ENCODE measurements at places on chromosomes 1 and 21. TPM values are rescaled to one million over a fixed set of nuclear protein-coding genes. Genes with fewer than 3 reads are reported as not detected.

DNA sequence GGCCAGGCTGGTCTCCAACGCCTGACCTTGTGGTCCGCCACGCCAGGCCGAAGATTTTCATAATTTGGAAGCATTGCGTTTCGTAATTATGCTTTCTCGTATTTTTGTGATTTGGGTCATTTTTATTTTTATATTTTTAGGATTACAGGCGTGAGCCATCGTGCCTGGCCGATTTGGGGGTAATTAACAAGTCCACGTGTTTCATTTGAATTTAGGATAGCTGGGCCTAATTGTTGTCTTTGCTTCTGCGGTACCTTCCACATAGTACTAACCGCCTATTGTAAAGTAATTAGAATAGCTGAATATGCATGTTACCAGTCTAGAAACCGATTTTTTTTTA is 1.0 kb downstream of the RCC1 start:
- H3K36me3 ChIP-seq: peaks cover 11% of the 10 kb centered on the region
- DNase-seq: no peak
- H3K27me3 ChIP-seq: no peaks in the 10 kb centered on the region
- peak overlapping the region; percentile 72 for H3K4me3 ChIP-seq

- H3K4me1 ChIP-seq: no peaks in the 10 kb centered on the region
- no peaks in the 10 kb centered on the region for H3K36me3 ChIP-seq
- H3K4me3 ChIP-seq: no peak overlapping the region
- no peak for DNase-seq
Observed at GRCh38 chr1:22728751-22729399, 18.2 kb downstream of the EPHB2 start.

- H3K27ac ChIP-seq: no peak overlapping the region
- H3K4me1 ChIP-seq: no peaks in the 10 kb centered on the region
- H3K4me3 ChIP-seq: no peak overlapping the region
- no peaks in the 10 kb centered on the region for H3K27me3 ChIP-seq
- no peaks in the 10 kb centered on the region for H3K36me3 ChIP-seq
Observed at GRCh38 chr1:208349694-208350330, 105.6 kb upstream of the PLXNA2 start.

GRCh38 chr1:78146205-78146771 is 100.5 kb downstream of the GIPC2 start:
- H3K4me3 ChIP-seq: no peak overlapping the region
- H3K27me3 ChIP-seq: no peaks in the 10 kb centered on the region
- no peaks in the 10 kb centered on the region for H3K36me3 ChIP-seq
- no peaks in the 10 kb centered on the region for H3K4me1 ChIP-seq
- H3K27ac ChIP-seq: no peak overlapping the region

GRCh38 chr1:77406661-77407060 is 124.8 kb downstream of the AK5 start:
- H3K27me3 ChIP-seq: no peaks in the 10 kb centered on the region
- no peaks in the 10 kb centered on the region for H3K4me1 ChIP-seq
- H3K27ac ChIP-seq: no peak overlapping the region
- DNase-seq: no peak
- H3K36me3 ChIP-seq: no peaks in the 10 kb centered on the region
- no peak overlapping the region for H3K4me3 ChIP-seq

DNA sequence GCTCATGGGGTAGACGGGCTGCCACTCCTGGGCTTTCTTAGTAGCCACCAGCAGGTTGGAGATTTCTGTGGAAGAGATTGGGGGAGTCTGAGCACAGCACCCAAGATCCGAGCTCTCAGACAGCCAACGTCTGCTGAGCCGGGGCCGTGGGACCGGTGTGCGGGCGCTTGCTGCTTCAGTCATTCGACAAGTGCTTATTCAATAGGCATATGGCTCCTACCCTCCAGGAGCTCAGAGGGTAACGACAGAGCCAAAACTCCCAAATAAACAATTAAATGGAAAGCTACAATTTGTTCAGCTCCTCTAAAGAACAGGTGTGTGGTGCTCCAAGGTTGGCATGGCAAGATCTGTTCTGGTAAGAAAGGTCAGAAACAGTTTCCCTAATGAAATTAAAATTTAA is 106.0 kb downstream of the RAVER2 start:
- H3K4me3 ChIP-seq: no peak overlapping the region
- H3K36me3 ChIP-seq: no peaks in the 10 kb centered on the region
- no peaks in the 10 kb centered on the region for H3K4me1 ChIP-seq
- DNase-seq: no peak

GRCh38 chr1:78048446-78048845 is 2.7 kb downstream of the GIPC2 start:
- H3K4me3 ChIP-seq: no peak overlapping the region
- H3K27ac ChIP-seq: no peak overlapping the region
- DNase-seq: no peak
- H3K27me3 ChIP-seq: no peaks in the 10 kb centered on the region
- H3K36me3 ChIP-seq: no peaks in the 10 kb centered on the region

DNA sequence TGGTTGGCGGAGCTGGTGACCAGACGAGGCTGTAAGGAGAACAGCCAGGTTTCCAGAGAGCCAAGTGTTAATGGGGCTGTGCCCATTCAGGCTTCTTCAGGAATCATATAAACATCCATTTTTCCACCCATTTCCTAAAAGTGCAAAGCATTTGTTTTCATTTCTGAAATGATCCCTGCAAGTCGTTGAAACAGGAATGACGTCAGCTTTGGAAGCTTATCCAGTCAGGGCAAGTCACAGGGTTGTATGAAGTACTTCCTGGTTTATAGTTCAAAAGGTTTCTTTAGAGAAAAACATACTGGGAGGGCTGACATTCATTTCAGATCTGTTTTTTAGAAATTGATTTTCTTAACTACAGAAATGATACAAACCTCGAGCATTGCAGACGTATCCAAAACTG is 29.2 kb downstream of the IGSF5 start:
- peaks cover 2% of the 10 kb centered on the region for H3K27me3 ChIP-seq
- H3K27ac ChIP-seq: no peak overlapping the region
- no peaks in the 10 kb centered on the region for H3K36me3 ChIP-seq
- H3K4me1 ChIP-seq: no peaks in the 10 kb centered on the region

- H3K4me3 ChIP-seq: no peak overlapping the region
- no peaks in the 10 kb centered on the region for H3K36me3 ChIP-seq
- H3K4me1 ChIP-seq: peaks cover 2% of the 10 kb centered on the region
- H3K27ac ChIP-seq: no peak overlapping the region
- DNase-seq: no peak
- no peaks in the 10 kb centered on the region for H3K27me3 ChIP-seq
Observed at GRCh38 chr1:28326515-28326914, 2.3 kb upstream of the MED18 start.

DNA sequence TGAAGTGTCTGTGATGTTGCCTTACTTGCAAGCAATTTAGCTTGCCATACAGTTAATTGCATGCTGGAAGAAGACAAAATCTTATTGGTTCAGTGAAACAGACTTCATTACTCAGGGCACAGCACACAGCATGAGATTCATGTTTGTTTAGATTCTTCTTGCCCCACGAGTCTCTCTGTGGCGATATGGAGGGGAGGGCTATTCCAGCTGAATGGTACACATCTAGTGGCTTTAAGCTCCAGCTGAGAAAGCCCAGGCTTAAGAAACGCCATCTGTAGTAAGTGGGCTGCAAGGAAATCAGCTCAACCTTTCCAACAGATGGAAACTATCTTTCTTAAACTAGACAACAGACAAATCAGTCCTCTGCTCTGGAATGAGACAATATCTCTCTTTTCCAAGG is 1022.0 kb downstream of the NCAM2 start:
- H3K4me3 ChIP-seq: no peak overlapping the region
- no peak for DNase-seq
- no peaks in the 10 kb centered on the region for H3K4me1 ChIP-seq
- no peaks in the 10 kb centered on the region for H3K36me3 ChIP-seq
- H3K27ac ChIP-seq: no peak overlapping the region

DNA sequence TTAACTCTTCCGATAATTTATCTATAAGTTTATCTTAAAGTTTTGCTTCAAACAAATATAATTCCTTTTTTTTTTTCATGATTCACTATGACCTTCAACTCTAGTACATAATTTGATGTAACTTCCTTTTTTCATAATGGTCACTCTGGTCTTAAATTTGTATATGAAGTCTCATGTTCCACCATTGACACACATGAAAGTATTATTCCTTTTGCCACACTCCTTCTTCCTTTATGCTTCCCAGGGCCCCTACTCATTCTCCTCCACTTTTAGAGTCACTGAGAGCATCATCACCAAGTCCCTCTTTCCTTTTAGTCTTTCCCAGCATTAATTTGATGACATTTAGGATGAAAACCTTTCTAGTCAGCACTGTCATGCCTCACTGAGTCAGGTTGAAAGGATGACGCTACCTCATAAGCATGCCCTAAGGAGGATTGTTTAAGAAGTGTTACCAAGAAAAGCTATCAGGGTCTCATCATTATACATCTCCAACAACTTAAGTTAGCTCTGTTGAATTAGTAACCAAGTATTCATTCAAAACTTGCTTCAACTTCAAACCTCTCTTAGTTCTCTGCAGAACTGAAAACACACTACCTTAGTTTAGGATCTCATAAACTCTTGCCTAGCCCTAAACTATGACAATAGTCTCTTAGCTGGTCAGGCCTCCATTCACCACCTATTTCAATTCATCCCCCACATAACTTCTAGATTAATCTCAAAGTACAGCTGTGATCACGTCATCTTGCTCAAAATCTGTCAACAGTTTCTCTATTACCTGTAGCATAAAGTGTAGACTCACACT is 14.5 kb downstream of the AUNIP start:
- no peak overlapping the region for H3K27ac ChIP-seq
- no peaks in the 10 kb centered on the region for H3K27me3 ChIP-seq
- DNase-seq: no peak
- no peaks in the 10 kb centered on the region for H3K36me3 ChIP-seq

DNA sequence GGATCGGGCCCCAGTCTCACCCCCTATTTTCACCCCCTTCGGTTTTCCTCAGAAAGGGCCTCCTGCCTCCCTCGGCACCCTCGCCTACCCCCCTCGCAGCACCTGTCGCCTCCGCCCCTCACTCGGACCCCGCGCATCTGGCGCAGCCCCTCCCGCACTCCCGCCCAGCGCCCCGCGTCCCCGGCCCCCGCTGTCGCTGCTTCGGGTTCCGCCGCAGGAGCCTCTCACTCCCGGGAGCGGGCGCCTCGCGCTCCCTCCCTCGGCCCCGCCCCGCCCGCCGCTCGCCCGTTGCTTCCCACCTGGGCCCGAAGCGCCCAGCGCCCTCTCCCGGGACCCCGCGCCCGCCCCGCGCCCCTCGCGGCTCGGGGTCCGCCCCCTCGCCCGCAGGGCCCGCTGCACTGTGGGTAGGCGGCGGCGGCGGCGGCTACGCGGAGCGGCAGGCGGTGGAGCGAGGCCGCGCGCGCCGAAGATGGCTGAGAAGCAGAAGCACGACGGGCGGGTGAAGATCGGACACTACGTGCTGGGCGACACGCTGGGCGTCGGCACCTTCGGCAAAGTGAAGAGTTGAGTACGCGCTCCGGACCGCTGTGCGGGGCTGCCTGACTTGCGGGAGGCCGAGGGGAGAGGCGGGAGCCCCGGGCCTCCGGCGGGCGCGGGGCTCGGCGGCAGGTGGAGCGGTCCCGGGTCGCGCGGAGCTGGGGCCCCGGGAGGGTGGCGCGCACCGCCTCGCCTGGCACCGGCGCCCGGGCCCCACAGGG is at the start of gene PRKAA2:
Gene PRKAA2 (plus strand): TSS at position 396 of the 758 bp plus-strand sequence. CDS start 74 bp downstream, at position 470.
- H3K36me3 ChIP-seq: no peaks in the 10 kb centered on the region
- DNase-seq: peak; percentile 44
- H3K4me3 ChIP-seq: peak within 1 kb of the TSS; percentile 60
- H3K4me1 ChIP-seq: peaks cover 3% of the 10 kb centered on the region

- DNase-seq: no peak
- H3K36me3 ChIP-seq: no peaks in the 10 kb centered on the region
- H3K27me3 ChIP-seq: no peaks in the 10 kb centered on the region
- no peaks in the 10 kb centered on the region for H3K4me1 ChIP-seq
- no peak overlapping the region for H3K27ac ChIP-seq
Observed at GRCh38 chr1:58745117-58745516, 38.7 kb downstream of the JUN start.

- H3K27ac ChIP-seq: no peak overlapping the region
- no peaks in the 10 kb centered on the region for H3K27me3 ChIP-seq
- no peaks in the 10 kb centered on the region for H3K36me3 ChIP-seq
- no peak for DNase-seq
Observed at GRCh38 chr1:111992476-111992875, 3.0 kb upstream of the KCND3 start.

- no peak within 1 kb of the TSS for H3K27ac ChIP-seq
- no peaks in the 10 kb centered on the region for H3K27me3 ChIP-seq
- H3K36me3 ChIP-seq: no peaks in the 10 kb centered on the region
- H3K4me1 ChIP-seq: no peaks in the 10 kb centered on the region
- H3K4me3 ChIP-seq: no peak within 1 kb of the TSS
- no peak for DNase-seq
Observed at GRCh38 chr1:169733924-169734323, at the start of gene SELE. Gene SELE (minus strand): TSS chr1:169734079. CDS start chr1:169733612, 467 bp downstream.

DNA sequence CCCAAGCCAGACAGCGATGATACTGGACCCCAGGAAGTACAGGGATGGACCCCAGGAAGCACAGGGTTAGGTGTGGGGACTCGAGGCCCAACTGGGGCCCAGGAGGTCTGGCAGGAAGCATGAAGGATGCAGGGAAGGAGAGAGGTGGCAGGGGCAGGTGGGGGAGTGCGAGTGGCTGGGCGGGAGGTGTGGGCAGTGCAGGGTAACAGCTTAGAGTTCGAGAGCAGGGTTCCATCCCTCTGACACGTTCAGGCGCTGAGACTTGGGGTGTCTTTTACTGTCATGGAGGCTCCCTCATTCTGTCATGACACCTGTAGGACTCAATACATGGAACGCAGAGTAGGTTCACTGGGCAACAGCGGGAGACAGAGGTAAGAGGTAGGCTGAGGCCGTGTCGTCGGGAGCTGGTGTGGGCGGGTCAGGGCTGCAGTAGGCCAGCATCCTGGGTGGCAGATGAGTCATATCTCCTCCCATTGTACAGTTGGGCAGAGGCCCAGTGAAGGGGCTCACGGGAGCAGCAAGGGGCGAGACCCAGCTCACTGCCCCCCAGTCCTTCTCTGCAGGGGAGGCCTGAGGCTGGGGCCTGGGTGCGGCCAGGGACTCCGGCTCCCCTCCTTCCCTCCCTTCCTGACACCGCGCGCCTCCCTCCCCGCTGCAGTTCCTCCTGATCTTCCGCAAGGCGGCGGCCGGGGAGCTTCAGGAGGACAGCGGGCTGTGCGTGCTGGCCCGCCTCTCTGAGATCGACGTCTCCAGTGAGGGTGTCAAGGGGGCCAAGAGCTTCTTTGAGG is 11.6 kb upstream of the CTRC start:
- no peaks in the 10 kb centered on the region for H3K36me3 ChIP-seq
- H3K27me3 ChIP-seq: no peaks in the 10 kb centered on the region
- H3K4me1 ChIP-seq: peaks cover 6% of the 10 kb centered on the region
- peak overlapping the region; percentile 62 for H3K27ac ChIP-seq

GRCh38 chr1:31786366-31787060 is 22.4 kb upstream of the ADGRB2 start:
- no peak overlapping the region for H3K27ac ChIP-seq
- H3K4me3 ChIP-seq: no peak overlapping the region
- no peaks in the 10 kb centered on the region for H3K4me1 ChIP-seq
- DNase-seq: no peak
- H3K36me3 ChIP-seq: no peaks in the 10 kb centered on the region

GRCh38 chr1:51622455-51622913 is 5.6 kb downstream of the OSBPL9 start:
- H3K4me3 ChIP-seq: no peak overlapping the region
- no peaks in the 10 kb centered on the region for H3K27me3 ChIP-seq
- DNase-seq: no peak

Gene SMIM12
- total RNA-seq: 29.6 TPM

Gene C1QTNF12
- not detected for total RNA-seq

Gene MATN1
- not detected for total RNA-seq

Data from prostate gland (tissue), 2 donors.